Psoas muscle (tissue), 8 donors: ENCODE measurements at places on chromosomes 2 and 18. TPM values are rescaled to one million over a fixed set of nuclear protein-coding genes. Genes with fewer than 3 reads are reported as not detected.

GRCh38 chr2:104582471-104582870, 271.4 kb upstream of the POU3F3 start:
- no peak for DNase-seq

DNA sequence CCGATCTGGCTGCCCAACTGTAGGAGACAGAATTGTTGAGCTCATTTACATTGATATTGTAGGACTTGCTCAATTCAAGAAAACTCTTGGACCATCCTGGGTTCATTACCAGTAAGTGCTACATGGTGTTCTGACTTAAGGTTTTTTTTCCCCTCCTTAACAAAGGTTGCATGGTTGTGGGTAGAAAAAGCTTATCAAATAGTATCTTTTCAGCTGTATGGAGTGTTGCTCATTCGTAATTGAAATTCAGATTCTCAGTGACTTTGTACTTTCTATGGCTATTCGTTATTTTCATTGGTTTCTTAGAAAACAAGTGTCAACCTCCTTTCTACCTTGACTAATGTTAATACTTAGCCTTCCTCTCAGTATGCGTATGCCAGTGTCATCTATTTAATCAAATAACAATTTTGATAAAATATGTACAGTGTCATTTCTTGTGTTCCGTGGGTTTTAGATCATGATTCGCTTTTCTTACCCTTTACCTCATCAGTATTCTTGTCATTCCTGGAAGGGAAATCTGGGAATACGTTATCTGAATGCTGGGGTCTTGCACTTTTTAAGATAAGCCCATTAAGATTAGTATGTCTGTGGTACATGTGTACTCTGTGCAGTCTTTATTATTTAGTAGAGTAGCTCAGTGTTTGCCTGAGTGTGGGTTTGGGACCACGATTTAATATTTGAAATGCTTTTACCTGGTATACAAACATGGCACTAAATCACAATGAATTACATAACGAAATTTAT, 91.3 kb downstream of the MGAT5 start:
- DNase-seq, result no peak

DNA sequence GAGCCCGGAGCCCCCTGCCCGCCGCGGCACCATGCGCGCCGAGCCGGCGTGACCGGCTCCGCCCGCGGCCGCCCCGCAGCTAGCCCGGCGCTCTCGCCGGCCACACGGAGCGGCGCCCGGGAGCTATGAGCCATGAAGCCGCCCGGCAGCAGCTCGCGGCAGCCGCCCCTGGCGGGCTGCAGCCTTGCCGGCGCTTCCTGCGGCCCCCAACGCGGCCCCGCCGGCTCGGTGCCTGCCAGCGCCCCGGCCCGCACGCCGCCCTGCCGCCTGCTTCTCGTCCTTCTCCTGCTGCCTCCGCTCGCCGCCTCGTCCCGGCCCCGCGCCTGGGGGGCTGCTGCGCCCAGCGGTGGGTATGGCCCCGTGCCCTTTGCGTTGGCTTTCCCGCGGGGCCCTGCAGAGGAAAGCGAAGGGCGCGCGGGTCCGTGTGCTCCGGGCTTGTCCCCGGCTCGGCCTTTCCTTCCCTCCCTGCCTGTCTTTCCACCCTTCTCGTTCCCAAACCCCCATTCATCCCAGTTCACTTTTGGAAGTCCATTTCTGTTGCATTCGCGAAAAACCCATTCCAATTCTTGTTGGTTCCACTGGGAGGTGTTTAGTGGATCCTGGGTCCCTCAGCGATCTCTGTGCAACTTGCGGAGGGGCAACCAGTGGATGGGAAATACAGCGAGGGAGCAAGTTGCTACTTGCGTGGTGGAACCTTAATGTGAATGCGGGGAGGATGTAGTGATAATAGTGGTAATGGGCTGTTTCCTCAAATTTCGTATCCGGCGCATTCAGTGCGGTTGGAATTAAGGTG, 599 bp downstream of the ADAM23 start:
- DNase-seq, result peak; percentile 26

GRCh38 chr18:1048032-1048431, 143.4 kb downstream of the ADCYAP1 start:
- DNase-seq, result no peak

DNA sequence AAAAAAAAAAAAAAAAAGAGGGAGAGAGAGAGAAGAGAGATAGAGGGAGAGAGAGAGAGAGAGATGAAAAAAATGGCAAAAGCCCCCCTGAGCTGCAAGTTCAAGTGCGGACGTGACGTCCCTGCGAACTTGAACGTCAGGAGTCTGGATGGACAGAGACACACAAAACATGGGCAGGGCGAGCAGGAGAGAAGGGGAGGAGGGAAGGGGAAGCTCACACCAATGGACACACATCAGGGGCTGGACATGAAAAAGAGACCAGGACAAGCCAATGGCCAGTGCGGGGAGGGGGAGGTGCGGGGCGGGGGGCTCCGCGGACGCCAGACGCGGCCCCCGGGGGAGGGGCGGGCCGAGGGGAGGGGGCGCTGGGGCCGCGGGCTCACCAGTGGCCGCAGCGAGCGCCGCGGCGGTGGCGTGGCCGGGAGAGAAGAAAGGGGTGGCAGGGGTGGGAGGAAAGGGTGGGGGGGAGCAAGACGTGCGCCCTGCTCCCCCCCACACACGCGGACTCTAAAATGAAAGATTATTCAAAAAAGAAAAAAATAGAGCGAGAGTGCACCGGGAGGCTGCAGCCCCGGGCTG, at the start of gene BCL11A:
TSS of gene BCL11A (minus strand) at position 160 of the 579 bp plus-strand sequence. CDS start 384 bp downstream, outside the sequence.
- DNase-seq, result peak; percentile 55

The TRIM43 gene
- polyA plus RNA-seq, result not detected

DNA sequence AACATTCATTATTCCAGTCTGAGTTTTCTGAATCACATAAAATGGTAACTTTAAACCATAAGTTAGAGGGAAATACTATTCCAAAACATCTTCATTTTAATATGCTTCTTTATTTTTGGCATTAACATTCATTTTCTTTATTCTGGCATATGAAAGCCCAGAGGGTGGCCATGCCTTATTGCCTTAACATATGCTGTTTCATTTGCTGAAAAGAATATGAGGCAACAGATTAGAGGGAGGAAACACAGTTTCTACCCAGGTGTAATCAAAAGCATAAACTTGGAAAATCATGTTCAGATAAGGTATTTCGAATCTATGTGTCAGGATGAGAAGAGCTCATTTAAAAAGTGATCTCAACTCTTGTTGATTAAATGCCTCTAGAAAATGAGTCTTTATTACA, 379.9 kb upstream of the DSEL start:
- no peak for DNase-seq

GRCh38 chr2:127469051-127469450, 50.8 kb downstream of the PROC start:
- DNase-seq, result no peak

GRCh38 chr18:12996661-12997292, 5.6 kb downstream of the CEP192 start:
- DNase-seq, result no peak

DNA sequence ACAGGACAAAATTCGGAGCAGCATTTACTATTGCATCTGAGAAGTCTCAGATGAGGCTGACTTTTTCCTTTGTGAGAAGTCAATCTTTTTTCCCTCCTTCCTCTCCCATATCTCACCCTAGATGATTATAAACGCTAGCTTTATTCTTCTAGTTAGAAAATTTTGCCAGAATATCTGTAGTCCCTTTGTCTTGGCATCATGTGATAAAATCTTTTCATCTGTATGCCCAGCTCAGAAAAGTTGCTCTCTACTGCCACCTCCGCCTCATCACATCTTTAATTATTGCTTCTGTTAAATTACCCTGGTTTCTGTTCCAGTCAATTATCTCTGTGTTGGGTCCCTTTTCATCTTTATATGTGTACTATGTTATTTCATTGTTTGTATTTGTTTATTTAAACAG, 210.8 kb upstream of the SLC35G4 start:
- no peak for DNase-seq
